ENCODE measurements at places on chromosomes 12 and 14. TPM values are rescaled to one million over a fixed set of nuclear protein-coding genes. Genes with fewer than 3 reads are reported as not detected.

The TOGARAM1 gene
- polyA plus RNA-seq, result 9.3 TPM

The RNASE3 gene
- not detected for polyA plus RNA-seq

The TPPP2 gene
- not detected for polyA plus RNA-seq

The BIN2 gene
- polyA plus RNA-seq, result 219 TPM

The DNAH10 gene
- polyA plus RNA-seq, result not detected

The ITPR2 gene
- polyA plus RNA-seq, result 11.7 TPM

The SMCO3 gene
- 0.09 TPM for polyA plus RNA-seq

The WDR89 gene
- 21.5 TPM for polyA plus RNA-seq
